ENCODE measurements at places on chromosomes 7 and 10.

DNA sequence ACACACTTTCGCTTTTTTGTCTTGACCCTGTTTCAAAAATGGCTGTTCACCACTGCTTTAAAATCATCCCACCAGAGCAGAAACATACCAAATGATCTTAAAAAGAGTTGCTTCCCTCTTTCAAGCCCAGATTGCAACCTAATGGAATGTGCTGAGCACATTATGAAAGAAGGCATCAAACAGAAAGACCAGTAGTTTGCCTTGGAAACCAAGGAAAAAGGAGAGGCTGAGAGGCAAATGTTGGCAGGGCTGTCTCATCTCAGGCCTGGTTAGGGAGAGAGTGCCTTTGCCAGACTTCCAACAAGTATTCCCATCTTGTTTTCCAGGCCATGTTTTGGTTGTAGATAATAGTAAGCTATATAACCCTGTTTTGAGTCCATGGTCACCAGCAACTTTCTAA is 64.3 kb downstream of the ABCB4 start:
- DNase-seq: peak; percentile 7

DNA sequence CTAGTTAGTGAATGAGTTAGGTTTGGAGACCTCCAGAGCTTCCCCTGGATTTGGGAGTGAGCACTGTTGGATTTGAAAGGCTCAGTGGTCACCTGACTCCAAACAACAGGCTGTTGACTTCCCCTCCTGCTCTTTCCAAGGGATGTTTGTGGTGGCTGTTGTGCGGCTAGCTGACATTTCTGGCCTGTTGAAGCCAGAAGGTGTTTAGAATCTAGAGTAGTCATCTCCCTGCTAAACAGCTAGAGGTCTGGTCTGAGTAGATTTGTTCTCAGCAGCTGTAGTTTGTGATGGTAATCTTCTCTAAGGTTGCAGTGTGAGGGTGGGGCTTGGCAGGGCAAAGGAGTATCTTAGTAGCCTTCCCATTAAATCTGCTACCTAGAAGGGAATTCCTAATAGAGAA is 30.1 kb downstream of the BPGM start:
- DNase-seq: no peak

DNA sequence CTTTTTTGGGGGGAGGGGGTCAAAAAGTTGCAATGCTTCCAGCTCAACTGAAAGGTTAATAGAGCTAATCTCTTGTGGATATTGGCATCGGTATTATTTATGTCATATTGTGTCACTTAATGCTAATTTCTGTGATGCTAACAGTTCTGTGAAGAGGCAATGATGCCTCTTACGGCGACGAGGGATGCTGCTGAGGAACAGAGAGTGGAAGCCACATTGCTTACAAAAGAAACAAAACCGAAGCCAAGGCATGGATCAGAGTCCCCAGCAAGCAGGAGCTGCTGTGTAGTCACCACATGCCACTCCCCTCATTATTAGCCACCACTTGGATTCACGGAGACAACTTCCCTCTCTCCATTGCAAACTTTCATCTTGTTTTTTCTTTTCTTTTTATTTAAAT is 536.5 kb upstream of the MGMT start:
- DNase-seq: no peak

DNA sequence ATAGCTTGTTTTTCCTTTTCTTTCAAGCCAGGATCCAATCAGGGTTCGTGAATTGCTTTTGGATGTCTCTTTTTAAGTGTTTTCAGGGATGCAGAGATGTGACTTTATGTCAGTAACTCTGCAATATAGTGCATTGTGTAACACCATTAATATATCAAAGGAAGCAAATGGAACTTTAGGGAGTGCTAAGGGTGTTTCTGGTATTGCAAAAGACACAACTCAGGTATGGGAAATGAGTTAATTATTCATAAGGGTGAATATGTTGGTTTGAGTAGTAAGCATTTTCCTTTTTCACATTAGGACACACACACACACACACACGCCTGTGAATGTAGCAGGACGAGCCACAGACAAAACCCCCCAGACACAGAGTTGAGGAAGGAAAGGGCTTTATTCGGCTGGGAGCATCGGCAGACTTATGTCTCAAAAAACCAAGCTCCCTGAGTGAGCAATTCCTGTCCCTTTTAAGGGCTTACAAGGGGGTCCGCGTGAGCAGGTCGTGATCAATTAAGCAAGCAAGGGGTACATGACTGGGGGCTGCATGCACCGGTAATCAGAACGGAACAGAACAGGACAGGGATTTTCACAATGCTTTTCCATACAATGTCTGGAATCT is 31.8 kb upstream of the GSDME start:
- DNase-seq: no peak

- peak; percentile 46 for DNase-seq
Measured at GRCh38 chr7:99267481-99267840, 5.2 kb upstream of the MYH16 start.

GRCh38 chr10:68756246-68756645 is 35.2 kb downstream of the CCAR1 start:
- DNase-seq: no peak

All from AG04449 (cell line).